Osteocyte (in vitro differentiated cells): ENCODE measurements at places on chromosomes 7 and 10. TPM values are rescaled to one million over a fixed set of nuclear protein-coding genes. Genes with fewer than 3 reads are reported as not detected.

GRCh38 chr7:41641665-41642014 lies 61.2 kb downstream of the INHBA start:
- no peak for DNase-seq

DNA sequence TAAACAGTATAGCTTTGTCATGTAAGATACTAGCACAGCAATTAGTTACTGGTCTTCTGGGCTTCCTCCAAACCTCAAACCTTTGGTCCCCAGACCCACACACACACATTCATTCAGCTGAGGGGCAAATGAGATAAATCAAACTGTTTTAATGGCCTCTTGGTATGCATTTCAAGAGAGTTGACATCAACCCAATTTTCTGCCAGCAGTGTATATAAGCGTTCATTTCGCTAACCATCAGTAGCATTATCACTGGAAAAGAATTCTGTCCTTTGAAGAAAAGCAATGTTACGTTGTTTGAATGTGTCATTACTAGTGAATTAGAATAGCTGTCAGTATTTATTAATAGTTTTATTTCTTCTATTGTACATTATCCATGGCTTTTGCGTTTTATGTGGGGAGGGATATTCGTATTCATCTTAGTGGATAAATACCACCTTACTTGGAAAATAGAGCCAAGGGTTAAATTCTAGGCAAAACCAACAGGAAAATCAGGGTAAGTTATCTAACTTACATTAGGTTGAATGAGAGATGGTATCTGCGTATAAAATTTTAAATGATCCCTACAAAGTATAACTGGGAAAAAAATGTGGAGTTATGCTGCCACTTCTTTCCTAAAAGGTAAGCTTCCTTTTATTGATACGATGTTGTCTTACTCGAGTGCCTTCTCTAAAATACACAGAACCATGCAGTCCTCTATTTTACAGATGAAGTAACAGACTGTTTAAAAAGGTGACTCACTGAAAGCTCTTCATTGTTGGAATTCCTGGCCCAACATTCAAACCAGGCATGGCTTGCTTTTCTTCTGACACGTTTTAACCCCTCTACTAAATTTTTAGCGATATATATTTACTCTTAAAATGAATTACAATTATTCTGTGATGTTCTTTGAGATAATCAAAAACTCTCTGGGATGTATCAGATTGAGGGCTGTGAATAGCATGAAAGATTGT lies 2.0 kb upstream of the ZMYND11 start:
- no peak for DNase-seq

Gene MEOX2
- total RNA-seq, result 24.5 and 24.8 TPM in 2 replicates

DNA sequence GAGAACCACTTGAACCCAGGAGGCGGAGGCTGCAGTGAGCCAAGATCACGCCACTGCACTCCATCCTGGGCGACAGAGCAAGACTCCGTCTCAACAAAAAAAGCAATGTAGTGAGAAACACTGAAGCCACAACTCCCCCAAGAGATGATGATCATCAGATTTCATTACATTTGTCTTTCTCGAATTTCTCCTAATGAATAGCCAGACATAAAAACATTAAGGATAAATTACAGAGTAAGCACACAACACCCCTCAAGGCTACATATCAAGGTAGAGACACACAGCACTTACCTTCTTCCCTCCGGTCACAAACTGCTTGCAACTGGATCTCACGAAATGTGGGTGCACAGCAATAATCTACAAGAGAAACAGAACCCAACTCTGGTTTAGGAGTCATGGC lies 91.5 kb downstream of the VPS41 start:
- no peak for DNase-seq

DNA sequence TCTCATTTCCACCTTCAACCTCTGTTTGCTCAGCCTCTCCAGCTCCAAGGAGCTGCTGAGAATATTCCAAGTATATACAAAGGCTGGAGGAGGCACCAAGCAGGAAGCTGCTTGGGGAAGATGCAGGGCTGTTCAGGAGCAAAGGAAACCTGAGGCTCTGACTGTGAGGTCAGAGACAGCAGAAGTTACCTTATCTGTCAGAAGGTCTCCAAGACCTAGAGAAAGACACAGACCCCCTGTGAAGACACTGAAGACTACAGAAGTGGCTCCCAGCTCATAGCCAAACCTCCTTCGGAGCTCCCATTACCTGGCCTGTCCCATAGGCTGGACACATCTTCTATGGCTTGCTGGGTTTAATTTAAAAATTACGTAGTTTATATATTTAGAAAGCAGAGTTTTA lies 53.2 kb downstream of the PKD1L1 start:
- DNase-seq, result no peak

- DNase-seq, result no peak
Measured at GRCh38 chr10:43076876-43077420, at the start of gene RET. Gene RET, plus strand, starts transcription at chr10:43077069. Its CDS starts 190 bp downstream, at chr10:43077259.

Gene ZCWPW1
- total RNA-seq, result 4.4 and 5.0 TPM in 2 replicates

- no peak for DNase-seq
Measured at GRCh38 chr7:37448011-37448635, 541 bp downstream of the ELMO1 start.

- no peak for DNase-seq
Measured at GRCh38 chr10:94992811-94993210, 54.4 kb downstream of the CYP2C9 start.

- no peak for DNase-seq
Measured at GRCh38 chr7:67423065-67423464, 426.4 kb downstream of the TYW1 start.

DNA sequence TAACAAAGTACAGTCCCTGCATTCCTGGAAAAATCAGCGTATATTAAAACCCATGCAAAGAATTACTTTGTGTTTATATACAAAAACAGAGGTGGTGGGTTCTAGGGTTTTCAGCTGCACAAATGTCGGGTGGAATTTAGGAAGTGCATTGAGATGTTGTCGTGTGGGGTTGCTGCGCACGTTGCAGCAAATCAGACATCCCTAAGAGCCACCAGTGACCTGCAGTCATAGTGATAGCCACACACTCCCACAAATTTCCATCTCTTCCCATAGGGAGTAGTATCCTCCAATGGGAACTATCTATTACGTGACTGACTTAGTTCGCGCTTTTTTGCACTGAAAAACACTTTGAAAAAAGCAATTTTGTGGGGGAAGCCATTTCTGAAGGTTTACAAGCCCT lies 375.2 kb upstream of the GALNT17 start:
- DNase-seq, result no peak

Gene AGBL3
- total RNA-seq, result 1.2 and 1.3 TPM in 2 replicates

- no peak for DNase-seq
Measured at GRCh38 chr10:90204131-90204955, 503.0 kb downstream of the KIF20B start.

DNA sequence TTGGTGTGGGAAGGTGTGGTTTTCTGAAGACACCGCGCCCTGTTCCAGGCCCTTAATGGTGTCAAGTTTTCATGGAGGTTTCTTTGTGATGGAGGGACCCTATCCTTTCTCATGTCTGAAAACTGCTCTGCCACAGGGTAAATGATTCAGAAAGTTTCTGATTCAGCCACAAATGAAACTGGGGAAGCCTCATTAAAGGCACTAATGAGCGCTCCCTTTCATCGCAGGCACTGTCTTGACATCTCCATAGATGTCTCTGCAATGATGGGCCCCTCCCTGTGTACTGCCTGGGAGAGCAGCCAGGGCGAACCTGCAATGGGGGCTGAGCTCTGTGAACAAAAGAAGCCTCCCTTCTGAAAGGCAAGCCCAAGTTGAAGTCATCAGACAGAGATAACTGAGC lies 355.3 kb downstream of the PRPF18 start:
- DNase-seq, result no peak

- no peak for DNase-seq
Measured at GRCh38 chr10:82468453-82468852, 593.5 kb downstream of the NRG3 start.

DNA sequence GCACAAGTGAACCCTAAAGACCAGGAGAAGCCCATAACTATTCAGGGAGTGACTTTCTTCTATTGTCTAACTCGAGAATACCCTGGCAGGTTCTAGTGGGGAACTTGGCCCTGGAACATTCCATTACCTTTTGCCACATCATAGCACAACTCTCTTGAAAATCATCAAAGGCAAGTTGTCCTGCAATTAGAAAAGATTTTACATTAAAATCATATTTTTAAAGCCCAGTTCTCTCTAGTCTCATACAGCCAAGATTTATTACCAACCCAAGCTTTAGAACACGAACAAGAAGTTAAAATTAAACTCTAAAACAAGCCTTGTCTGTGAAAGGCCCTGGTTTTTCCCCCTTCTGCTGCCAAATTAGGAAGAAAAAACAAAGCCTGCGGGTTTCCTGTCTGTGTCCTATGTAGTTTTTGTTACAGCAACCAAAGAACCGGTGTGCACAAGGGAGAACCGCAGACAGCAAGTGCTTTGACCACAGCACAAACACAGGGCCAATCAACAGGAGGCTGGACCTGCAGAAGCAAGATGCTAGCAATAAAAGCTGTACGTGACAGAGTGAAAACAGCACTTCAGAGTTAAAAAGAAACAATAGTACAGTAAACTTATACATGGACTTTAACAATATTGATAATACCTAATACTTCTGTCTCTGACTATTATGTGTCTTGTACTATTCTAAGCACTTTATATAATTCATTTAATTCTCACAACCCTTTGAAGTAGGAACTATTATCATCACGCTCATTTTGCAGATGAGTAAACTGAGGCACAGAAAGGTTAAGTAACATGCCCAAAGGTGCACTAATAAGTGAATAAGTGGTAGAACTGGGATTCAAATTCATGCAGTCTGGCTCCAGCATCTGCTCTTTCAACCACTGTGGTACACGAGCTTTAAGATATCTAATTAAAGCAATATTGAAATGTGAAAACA lies 65.8 kb downstream of the STK17A start:
- DNase-seq, result no peak

GRCh38 chr7:140404565-140405065 lies 757 bp downstream of the RAB19 start:
- DNase-seq, result no peak

Gene NUDT13
- 2.8 and 3.2 TPM in 2 replicates for total RNA-seq
